Left lobe of liver (tissue), 2 donors: ENCODE measurements at places on chromosomes 11 and 22. TPM values are rescaled to one million over a fixed set of nuclear protein-coding genes. Genes with fewer than 3 reads are reported as not detected.

OR51I1 gene
- total RNA-seq: not detected

- DNase-seq: no peak
Measured at GRCh38 chr22:20963201-20964052, 3.6 kb upstream of the AIFM3 start.

DNA sequence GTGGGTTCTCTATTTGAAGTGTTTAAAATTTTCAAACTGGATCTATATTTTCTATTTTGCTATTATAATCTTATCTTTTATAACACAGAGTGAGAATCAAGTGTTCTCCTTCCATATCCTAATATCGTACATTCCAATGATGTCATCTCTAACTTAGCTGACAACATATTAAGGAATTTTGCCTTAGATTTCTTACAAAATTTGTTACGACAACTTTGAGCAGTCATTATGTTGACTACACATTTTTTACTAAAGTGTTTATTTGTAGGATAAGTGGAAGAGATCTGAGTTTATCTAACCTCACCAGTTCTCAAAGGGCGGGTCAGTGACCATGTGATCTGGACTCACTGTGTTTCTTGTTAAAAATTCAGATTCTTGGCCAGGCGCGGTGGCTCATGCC lies 12.7 kb downstream of the BTG4 start:
- no peak for DNase-seq

OR51E1 gene
- total RNA-seq: not detected

PRDX5 gene
- 96.4 TPM for total RNA-seq

SLC35F2 gene
- 0.78 TPM for total RNA-seq

SLC17A6 gene
- not detected for total RNA-seq
